Upper lobe of right lung (tissue), 1 donor: ENCODE measurements at places on chromosomes 4 and X.

DNA sequence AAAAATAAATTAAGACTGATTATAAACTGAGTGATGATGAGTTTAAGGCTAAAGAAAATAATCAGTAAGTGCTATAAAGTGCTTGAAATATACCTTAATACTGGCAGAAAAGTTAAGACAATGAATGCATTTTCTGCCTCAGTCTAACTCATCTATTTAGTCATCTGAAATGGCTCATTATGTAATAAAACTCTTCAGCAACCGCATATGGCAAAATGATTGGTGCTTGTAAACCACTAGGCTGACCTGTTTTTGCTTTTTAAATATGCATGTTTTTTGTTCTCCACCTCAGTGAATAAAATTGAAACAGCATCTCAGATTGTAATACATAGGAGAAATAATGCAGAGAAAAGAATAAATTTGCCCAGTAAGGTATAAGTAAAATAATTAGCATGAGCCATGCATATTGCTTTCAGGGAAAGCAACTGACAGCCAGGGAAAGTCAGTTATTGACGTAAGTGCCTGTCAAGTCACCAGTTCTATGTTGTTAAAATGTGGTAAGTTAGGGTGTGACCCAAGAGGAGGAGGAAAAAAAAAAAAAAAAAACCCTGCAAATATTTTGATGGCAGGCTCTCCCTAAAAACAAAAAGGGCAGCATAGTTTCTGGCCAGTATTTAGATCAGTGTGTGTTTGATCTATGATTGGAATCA, 167.5 kb downstream of the PALLD start:
- DNase-seq = no peak

DNA sequence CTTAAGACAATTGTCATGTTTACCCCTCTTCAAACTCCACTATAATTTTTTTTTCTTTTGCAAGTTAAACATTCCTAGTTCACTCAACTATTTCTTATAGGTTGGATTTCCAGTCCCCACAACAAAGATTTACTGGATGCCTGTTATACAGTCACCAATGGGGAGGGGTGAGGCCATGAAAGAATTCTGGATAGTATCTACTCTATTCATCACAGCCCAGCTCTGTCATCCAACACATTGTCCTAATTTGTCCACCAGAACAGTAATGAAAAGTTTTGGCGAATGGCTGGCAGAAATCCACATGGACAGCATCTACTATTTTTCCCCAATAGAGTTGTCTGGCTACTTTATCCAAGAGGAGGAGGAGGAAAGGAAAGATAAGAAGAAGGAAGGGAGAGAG, 192.7 kb upstream of the S100G start:
- no peak for DNase-seq

DNA sequence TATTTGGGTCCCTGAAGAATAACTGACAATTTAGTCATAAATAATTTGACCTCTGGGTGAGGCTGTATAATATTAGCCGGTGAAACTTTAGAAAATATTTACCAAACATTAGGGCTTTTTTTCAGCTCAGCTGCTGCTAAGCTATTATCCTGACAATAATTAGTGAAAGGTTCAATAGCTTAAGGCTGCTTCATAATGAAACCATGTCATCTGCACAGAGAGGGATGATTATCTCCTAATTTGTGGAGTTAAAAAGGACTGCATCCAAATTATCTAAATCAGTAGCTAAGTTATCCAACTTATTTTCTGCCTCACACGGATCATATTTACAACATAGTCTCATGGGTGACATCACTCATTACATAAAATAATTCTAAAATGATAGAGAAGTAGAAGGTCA, 1249.8 kb downstream of the RAPGEF2 start:
- DNase-seq = no peak

DNA sequence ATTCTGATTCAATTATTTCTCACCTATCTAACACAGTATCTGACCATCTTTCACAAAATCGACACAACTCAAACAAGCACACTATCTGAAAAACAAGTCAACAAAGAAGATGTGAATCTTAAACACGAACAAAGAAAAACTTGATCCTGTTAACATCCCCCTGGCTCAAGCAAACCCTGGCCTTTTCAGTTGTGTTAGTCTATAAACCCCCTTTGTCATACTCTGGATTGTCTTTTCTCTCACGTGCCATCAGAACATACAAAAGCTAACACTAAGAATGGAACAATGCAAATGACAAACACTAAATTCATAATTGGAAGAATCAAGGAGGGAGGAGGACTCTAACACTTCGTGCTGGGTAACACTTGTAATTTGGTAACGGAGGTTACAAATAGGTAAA, 168.7 kb downstream of the GASK1B start:
- DNase-seq = no peak

DNA sequence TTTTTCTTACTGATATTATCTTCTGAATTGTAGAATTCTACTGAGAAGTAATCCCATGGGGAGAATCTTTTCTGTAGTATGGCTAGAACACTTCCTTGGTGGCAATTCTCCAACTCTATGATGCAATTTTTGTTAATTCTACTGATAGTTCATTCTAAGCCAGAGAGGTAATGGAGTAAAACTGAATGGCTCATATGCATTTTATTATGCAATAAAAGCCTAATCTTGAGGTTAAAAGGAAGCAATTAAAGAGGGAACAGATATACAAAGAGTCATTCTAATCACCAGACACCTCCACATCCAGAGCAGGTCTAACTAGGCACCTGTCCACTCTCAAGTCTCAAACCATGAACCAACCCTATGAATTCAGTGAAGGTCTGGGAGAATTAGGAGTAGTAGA, 9.7 kb downstream of the RAP2C start:
- DNase-seq = no peak

DNA sequence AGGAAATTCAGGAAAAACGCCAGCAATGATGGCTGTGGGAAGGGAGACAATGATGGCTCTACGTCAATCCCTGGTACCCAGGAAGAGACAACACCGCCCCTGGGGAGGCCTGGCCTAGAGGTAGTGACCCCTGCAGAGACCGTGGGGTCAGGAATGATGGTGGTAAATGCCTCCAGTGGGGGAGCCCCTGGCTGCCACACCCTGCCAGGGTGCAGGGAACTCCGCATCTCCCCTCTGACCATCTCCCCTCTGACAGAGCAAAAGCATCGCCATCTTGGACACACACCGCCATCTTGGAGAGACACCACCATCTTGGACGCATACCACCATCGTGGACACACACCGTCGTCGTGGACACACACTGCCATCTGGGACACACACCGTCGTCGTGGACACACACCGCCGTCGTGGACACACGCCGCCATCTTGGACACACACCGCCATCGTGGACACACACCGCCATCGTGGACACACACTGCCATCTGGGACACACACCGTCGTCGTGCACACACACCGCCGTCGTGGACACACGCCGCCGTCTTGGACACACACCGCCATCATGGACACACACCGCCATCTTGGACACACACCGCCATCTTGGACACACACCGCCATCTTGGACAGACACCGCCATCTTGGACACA, 9.9 kb downstream of the ASMTL start:
- DNase-seq = peak; percentile 34

DNA sequence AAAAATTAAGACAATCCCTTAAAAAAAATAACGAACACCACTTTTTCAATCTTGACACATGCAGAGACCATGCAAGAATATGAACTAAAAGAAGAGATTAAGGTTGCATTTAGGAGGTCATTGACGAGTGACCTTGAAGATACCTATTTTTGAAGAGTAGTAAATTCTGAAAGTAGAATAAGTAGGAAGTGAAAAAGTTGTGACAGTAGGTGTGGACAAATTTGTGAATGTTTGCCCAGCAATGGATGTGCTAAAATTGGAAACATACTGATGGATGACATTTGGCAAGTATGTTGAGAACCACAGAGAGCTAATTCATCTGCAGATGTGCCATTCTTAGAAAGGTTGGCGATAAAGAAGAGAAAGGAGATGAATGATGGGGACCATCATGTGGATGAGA, 213.7 kb upstream of the VCX3A start:
- DNase-seq = no peak

DNA sequence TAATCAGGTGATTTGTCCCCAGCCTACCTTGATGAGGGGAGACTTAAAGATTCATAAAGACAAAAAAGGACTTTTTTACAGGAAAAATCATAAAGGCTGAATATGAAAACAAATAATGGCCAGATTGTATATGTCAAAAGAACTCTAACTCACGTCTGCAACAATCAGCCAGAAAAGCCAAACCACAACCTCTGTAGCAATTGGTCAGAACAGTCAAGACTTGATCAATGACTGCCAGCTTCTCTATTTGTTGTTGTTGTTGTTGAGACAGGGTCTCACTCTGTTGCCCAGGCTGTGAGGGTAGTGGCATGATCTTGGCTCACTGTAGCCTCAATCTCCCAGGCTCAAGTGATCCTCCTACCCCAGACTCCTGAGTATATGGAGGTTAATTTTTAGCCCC, 35.9 kb upstream of the PPA2 start:
- no peak for DNase-seq

- no peak for DNase-seq
These were observed 4.4 kb downstream of the MTMR1 start for GRCh38 chrX:150697641-150698040.

- DNase-seq = no peak
These were observed 235.2 kb upstream of the HDX start for GRCh38 chrX:84737471-84737871.

GRCh38 chr4:175540151-175540550, 271.9 kb downstream of the GPM6A start:
- no peak for DNase-seq

DNA sequence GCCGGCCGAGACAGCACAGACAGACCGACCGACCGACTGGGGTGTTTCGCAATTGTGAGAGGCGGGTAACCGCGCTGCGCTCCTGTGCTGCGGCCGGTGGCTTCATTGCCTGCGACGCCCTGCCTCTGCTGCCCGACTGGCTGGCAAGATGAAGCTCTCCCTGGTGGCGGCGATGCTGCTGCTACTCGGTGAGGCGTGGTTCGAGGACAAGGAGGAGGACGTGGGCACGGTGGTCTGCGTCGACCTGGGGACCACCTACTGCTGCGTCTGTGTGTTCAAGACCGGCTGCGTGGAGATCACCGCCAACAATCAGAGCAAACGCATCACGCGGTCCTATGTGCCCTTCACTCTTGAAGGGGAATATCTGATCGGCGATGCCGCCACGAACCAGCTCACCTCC, 565.7 kb upstream of the SMIM31 start:
- no peak for DNase-seq

DNA sequence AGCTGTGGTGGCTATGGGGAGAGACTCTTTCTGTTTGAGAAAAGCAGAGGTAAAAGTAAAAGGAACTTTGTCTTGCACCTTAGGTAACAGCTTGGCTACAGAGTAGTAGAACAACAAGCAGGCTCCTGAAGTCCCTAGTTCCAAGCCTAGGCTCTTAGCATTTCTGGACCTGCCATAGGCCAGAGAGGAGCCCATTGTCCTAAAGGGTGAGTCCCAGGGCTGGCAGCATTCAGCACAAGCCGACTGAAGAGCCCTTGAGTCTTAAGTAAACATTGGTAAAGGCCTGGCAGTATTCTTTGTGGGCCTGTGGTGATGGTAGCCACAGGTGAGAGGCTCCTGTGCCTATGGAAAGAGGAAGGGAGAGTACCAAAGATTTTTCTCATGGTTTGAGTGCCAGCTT, 38.2 kb downstream of the CSN3 start:
- DNase-seq = no peak

GRCh38 chr4:1090036-1090435, 23.3 kb downstream of the RNF212 start:
- DNase-seq = no peak

GRCh38 chr4:120658772-120659171, 263.8 kb downstream of the PRDM5 start:
- no peak for DNase-seq

GRCh38 chrX:107646735-107647134, 18.4 kb downstream of the PRPS1 start:
- DNase-seq = no peak

- DNase-seq = no peak
These were observed 5.4 kb upstream of the RS1 start for GRCh38 chrX:18677161-18677869.

DNA sequence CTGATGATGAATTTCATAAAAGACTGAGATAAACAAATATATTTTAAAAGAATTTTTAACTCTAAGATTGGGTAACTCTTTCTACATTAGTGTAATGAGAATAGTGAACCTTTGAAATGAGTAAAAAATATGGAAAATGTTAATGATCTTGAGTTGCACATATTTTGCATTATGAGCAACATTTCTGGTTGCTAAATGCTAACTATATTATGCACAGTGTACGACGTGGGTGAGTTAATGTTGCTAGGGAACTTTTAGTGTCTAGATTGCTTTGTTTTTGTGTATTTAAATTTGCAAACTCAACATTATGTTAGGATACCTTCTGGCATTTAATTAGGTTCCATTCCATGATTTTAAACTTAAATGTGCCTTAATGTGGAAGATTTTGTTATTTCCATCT, 612.9 kb upstream of the GALNT7 start:
- DNase-seq = no peak

DNA sequence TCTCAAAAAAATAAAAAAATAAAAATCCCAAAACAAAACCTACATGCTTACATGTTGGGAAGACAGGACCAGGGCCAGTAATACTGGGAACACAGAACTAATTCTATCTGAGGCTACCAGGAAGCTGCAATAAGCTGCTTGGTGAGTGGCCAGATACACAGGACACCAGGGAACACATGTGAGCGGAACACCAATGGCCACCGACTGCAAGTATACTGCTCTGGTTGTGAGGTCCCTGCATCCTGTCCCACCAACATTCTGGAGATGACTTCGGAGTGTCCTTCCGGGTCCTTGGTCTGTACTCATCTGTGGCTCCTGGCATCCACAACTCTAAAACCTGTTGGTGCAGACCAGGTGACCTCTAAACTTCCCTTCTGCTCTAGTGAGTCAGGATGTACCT, 2.7 kb downstream of the TNIP2 start:
- DNase-seq = no peak

DNA sequence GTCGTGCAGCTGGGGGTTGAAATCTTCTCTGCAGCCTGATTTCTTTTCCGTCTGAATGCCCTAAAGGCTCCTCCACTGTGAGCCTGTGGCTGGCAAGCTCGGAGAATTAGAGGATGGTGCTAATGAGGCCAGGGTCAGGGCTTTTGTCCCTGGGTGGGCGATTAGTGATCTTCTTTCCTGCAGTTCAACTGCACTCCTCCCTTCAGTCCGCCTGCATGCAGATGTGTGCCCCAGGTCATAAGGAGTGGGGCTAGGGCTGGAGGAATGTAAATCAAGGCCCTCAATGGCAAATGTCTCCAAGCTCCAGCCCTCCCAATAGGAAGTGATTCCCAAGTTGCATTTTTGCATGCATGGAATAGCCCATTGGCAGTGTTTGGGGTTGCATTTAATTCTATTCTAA, 405.0 kb downstream of the AFF2 start:
- no peak for DNase-seq
